ENCODE measurements at places on chromosomes 6 and 20. TPM values are rescaled to one million over a fixed set of nuclear protein-coding genes. Genes with fewer than 3 reads are reported as not detected.

GRCh38 chr6:24798740-24799540 lies at the start of gene ARMH2:
Gene ARMH2 (minus strand): TSS chr6:24798917. CDS start chr6:24798857, 60 bp downstream.
- H3K4me1 ChIP-seq: peaks cover 3% of the 10 kb centered on the region
- H3K27me3 ChIP-seq: no peaks in the 10 kb centered on the region
- DNase-seq: no peak
- H3K27ac ChIP-seq: no peak within 1 kb of the TSS

DNA sequence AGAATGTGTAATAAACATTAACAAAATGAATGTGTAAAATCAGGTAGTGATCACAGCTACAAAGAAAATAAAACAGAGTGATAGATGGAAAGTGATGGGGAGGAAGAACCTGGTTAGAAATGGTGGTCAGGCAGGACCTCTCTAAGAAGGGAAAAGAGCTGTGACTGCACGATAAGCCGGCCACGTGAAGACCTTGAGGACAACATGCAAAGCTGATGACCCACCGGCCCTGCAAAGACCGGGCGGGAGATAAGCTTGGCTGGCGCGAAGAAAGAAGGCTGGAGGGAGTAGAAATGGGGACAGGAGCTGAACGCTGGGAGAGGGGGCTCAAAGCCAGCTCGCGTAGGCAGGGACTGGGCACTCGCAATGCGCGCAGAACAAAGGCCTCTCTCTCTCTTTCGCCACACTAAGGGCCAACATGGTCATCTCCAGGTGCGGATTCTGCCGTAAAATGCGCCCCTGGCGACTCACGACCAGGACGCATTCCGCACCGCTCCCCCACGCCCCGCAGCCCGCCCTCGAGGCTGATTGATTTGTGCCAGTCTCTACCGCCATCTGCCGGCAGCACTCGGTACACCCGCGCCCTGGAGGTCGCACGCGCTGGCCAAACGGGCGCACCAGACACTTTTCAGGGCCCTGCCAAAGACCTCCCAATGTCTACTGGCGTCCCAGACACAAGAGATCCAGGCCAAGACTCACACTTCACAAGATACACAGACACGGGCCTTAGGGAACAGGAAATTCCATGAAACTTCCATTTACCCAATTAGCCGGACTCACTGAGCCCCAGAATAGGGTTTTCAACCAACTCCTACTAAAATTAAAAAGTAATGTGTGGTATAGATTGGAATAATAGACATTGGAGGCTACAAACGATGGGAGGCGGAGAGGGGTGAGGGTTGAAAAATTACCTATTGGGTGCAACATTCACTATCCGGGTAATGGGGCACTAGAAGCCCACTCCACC lies 9.4 kb downstream of the DEFB132 start:
- H3K36me3 ChIP-seq: no peaks in the 10 kb centered on the region
- no peak overlapping the region for H3K4me3 ChIP-seq
- no peak overlapping the region for H3K27ac ChIP-seq

GRCh38 chr6:135826236-135826804 lies 25.2 kb upstream of the PDE7B start:
- H3K27ac ChIP-seq: no peak overlapping the region
- no peaks in the 10 kb centered on the region for H3K4me1 ChIP-seq
- H3K36me3 ChIP-seq: no peaks in the 10 kb centered on the region
- no peak for DNase-seq

TGM3 gene
- not detected for total RNA-seq

HLA-DPB1 gene
- total RNA-seq: 44.7 TPM

DNA sequence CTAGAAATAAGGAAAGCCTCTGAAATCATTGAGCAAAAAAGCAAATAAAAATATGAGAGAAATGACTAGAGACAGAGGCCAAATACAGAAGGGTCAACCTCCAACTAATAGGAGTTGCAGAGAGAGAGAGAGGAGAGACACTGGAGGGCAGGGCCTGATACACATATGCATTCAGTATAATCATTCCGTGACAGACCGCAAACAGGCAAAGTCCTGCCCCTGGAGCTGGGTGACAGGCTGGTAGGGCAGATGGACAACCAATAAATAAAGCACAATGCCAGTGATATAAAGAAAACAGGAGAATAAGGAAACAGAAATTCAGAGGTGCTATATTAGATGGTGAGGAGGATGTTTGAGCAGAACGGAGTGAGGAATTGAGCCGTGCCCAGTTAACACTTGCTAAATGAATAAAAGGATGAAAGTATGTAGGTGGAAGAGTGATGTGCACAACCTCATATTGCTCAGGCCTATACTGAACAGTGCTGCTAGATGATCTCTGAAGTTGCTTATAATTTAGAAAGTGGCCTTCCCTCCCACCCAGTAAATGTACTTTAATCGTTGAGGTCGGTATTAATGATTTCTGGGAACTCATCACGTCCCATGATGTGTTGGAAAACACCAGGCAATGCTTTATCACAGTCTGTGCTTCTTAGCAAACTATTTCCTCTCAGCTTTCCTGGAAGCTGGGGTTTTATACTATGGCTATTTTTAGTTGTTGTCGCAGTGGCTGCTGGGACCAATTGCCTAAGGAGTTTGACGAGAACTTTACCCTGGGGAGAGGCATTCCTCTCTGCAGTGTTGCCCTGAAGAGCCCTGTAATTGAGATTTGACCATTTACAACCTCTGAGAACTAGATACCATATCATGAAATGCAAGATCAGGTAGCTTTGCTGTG lies 37.6 kb upstream of the CLIC5 start:
- H3K4me1 ChIP-seq: no peaks in the 10 kb centered on the region
- H3K27me3 ChIP-seq: no peaks in the 10 kb centered on the region
- H3K27ac ChIP-seq: peak overlapping the region; percentile 28
- H3K4me3 ChIP-seq: no peak overlapping the region
- no peaks in the 10 kb centered on the region for H3K36me3 ChIP-seq
- DNase-seq: no peak

DNA sequence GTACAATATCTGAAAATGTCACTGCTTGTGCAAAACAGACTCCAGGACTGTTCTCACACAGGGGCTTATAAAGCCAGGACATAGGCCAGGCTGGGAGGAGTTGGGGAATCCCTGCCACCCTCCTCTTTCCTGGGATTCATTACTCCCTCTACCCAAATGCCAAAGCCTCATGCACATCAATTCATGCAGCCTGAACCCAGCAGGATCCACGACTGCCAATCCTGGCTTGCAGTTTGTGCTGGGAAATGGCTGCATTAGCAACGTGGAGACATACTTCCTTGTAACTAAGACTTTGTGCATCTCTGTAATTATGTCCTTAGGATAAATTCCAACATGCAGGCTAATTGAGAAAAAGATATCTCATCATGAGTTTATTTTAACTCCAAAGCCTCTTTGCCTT lies 143.8 kb downstream of the SYCP2 start:
- no peaks in the 10 kb centered on the region for H3K36me3 ChIP-seq
- no peak overlapping the region for H3K4me3 ChIP-seq
- H3K27me3 ChIP-seq: no peaks in the 10 kb centered on the region

DNA sequence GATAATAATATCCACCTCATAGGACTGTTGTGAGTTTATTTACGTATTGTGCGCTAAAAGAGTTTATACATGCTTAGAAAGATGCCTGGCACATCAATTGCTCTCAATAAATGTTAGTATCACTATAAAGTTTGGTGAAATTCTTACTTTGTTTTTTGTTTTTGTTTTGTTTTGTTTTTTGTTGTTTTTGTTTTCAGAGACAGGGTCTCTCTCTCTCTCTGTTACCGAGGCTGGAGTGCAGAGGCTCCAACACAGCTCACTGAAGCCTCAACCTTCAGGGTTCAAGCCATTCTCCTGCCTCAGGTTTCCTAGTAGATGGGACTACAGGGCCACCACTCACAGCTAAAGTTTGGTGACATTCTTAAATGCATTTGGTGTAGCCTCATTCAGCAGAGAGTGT lies 32.2 kb upstream of the BTN3A2 start:
- no peak overlapping the region for H3K4me3 ChIP-seq
- no peaks in the 10 kb centered on the region for H3K4me1 ChIP-seq
- H3K27ac ChIP-seq: no peak overlapping the region
- no peaks in the 10 kb centered on the region for H3K36me3 ChIP-seq
- peaks cover 35% of the 10 kb centered on the region for H3K27me3 ChIP-seq
- no peak for DNase-seq

DNA sequence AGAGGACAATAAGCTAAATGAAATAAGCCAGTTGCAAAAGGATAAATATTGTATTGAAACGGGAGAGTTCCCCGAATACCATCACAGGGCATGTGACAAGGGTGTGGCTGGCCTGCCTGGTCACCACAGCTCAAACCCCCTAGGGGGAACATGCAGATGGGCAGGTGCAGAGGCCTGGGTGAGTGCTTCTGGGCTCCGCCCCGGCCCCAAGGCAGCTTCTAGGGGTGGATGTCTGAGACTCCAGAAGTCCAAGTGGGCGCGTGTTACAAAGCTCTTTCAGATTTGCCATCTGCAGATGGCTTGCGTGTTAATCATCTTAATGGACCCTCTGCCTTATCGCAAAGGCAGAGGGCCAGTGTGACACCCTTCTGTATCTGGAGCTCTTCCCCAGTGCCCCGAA lies 559.2 kb upstream of the IMPG1 start:
- no peak overlapping the region for H3K27ac ChIP-seq
- no peak overlapping the region for H3K4me3 ChIP-seq
- H3K4me1 ChIP-seq: no peaks in the 10 kb centered on the region
- H3K27me3 ChIP-seq: no peaks in the 10 kb centered on the region
- no peak for DNase-seq

DNA sequence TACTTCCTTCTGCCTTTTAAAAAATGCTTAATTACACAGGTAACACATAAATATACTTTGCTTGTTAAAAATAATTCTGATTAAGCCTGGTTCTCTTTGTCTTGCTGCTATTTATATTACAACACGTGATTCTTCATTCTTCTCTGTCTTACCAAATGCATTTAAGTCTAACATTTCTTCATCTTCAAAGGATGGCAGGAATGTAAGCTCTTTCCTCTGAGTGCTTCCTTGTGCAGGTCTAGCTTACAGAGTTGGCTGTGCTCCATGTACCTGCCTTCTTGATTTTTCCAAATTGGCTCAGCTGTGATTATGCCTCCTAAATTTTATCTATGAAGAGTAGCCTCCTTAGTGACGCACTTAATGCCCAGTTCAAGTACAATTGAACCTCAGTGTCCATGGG lies 44.4 kb downstream of the RNF144B start:
- H3K36me3 ChIP-seq: no peaks in the 10 kb centered on the region
- no peak overlapping the region for H3K4me3 ChIP-seq
- peak; percentile 73 for DNase-seq
- peaks cover 74% of the 10 kb centered on the region for H3K4me1 ChIP-seq

- no peak for DNase-seq
- H3K36me3 ChIP-seq: no peaks in the 10 kb centered on the region
- peak overlapping the region; percentile 24 for H3K4me3 ChIP-seq
- H3K27ac ChIP-seq: peak overlapping the region; percentile 94
- H3K4me1 ChIP-seq: peaks cover 27% of the 10 kb centered on the region
- H3K27me3 ChIP-seq: no peaks in the 10 kb centered on the region
Measured at GRCh38 chr6:11232770-11233626, 530 bp upstream of the NEDD9 start.

FRS3 gene
- total RNA-seq: 4.0 TPM

DNA sequence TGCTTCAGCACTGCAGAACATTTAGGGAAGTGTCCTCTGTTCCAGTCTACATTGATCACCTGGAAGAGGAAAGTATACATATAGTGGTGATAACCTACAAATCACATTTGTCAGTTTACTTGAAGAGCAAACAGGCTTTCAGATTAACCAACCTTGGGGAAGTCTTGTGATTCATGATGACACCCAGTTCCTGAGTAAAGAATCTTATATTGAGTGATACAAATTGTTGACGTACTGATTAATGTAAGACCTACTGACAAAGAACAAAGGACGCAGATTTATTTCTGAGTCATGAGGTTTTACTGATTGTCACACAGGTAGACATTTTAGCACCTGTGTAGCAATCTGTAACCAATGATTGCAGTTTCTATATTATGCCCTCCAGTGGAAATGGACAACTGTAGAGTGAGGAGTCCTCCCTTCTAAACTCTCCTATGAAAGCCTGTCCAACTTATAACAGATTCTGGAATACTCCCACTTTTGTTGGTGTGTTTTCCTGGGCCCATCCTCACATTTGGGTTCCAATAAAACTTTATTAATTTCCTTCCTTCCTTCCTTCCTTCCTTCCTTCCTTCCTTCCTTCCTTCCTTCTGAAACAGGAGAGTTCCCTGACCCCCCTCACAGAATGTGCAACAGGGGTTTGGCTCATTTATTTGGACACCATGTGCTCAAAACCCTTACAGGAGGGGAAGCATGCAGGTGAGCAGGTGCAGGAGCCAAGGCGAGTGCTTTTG lies 113.5 kb downstream of the SLC35B3 start:
- no peak overlapping the region for H3K4me3 ChIP-seq
- no peaks in the 10 kb centered on the region for H3K36me3 ChIP-seq
- H3K4me1 ChIP-seq: no peaks in the 10 kb centered on the region
- DNase-seq: no peak
- no peaks in the 10 kb centered on the region for H3K27me3 ChIP-seq

MMP24 gene
- 0.89 TPM for total RNA-seq

HLA-DQB1 gene
- total RNA-seq: 2.7 TPM

HAO1 gene
- total RNA-seq: not detected

SYCP2L gene
- 1.0 TPM for total RNA-seq

DNA sequence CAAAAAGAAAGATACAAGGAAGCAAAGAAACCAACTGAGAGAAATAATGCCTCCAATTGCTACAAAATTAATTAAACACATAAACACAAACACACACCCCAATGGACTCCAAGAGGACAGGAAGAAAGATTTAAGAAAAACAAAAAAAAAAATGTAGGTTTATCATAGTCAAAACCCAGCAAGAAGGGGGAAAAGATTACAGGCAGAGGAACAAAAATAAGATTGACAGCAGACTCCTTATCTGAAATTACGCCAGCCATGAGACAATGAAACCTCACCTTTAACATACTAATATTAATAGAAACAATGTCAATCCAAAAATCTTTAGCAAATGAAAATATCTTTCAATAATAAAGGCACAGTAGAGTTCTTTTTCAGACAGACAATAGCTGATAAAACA lies 155.8 kb downstream of the RNGTT start:
- DNase-seq: no peak
- H3K27me3 ChIP-seq: no peaks in the 10 kb centered on the region
- no peak overlapping the region for H3K27ac ChIP-seq

B4GALT5 gene
- total RNA-seq: 22.2 TPM

DNA sequence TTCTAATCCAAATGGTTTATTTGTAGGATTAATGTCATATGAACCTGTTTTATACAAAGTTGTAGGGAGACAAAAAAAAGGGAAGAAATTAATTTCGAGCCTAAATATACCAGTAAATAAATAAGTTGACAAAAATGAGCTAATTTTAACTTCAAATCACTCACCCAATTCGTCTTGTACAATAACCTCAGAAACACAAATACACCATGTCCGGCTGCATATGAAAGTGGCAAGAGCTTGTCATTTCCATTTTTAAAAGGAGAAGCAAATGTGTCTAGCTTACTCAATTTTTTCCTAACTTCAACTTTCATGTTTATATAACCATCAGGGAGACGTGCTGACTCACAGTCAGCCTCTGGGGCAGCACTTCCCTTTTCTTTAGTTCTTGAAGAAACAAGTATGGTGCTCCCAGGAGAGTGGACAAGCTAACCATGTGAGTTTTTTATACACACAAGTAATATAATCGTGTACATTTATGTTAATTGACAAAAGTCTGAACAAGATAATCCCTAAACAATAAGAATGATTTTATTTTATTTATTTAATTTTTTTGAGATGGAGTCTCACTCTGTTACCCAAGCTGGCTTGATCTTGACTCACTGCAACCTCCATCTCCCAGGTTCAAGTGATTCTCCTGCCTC lies 55.5 kb upstream of the SGK1 start:
- no peaks in the 10 kb centered on the region for H3K27me3 ChIP-seq
- peak; percentile 34 for DNase-seq
- no peak overlapping the region for H3K4me3 ChIP-seq

GRCh38 chr6:29941471-29941870 lies 861 bp upstream of the HLA-A start:
- H3K27me3 ChIP-seq: no peaks in the 10 kb centered on the region
- no peak for DNase-seq
- H3K36me3 ChIP-seq: no peaks in the 10 kb centered on the region
